Stimulated activated CD4-positive, alpha-beta T cell treated with anti-CD3 and anti-CD28 coated beads, TNF-alpha, amount 100 ng/mL, for 4 hours (primary cell): ENCODE measurements at places on chromosomes 6 and 20.

GRCh38 chr20:62616728-62617621 is 25.3 kb upstream of the SLCO4A1 start:
- DNase-seq = peak; percentile 46

DNA sequence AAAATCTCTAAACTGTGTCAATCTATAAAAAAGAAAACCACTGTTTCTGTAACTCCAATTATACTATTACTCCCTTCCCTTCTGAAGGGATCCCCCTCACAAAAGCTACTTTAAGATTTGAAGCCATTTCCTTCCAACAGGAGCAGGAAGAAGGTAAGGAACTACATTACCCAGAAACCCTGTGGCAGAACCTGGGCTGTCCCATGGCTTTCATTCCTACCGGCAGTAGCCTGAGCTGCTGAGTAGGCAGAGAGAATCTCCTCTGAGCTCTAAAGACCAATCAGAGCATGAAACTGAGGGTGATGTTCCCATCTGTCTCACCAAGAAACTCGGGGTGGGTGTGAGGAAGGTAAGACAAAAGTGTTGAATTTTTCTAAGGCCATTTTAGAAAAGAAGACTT is 108.0 kb upstream of the LRFN2 start:
- no peak for DNase-seq

GRCh38 chr6:93858213-93858612 is 438.9 kb upstream of the EPHA7 start:
- no peak for DNase-seq

DNA sequence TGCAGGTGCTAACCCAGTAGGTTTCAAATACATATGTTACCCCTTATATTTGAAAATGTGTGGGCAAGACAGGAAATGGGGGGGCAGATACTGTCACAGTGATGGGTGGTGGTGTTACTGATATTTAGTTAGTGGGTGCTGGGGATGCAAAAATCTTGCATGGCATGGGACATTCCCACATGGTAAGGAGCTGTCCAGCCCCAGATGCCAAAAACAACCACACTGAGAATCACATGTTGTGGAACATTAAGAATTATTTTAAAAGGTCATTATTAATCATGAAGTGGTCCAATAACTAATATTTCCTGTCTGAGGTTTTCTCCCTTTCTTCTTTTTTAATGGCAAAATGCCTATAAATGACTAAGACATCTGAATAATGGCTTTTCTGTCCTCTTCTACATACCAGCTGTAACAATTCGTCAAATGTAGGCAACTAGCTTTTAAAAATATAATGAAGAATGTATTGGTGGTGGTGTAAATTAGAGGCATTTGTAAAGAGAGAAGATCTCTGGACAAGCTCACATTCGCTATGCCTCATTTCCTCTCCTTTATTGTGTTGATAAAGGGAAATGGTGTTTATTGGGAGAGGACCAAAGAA is 57.3 kb upstream of the SLC35B3 start:
- DNase-seq = no peak

DNA sequence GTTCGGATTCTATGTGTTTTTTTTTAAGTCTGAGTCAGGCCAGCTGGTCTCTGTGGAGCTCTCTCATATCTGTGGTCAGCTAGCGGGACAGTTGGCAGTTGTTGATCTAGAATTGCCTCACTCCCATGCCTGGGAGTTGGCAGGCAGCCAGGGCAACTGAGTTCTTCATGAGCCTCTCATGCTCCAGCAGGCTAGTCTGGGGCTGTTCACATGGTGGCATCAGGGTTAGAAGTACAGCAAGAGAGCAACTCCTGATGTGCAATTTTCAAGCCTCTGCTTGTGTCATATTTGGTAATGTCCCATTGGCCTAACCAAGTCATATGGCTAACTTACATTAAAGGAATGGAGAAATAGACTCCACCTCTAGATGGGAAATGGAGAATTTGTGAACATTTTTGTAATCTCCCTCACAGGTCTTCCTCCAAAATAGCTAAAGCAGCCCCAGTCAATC is 6.7 kb upstream of the IFT52 start:
- no peak for DNase-seq

- no peak for DNase-seq
These were observed 8.3 kb downstream of the BAK1 start for GRCh38 chr6:33571637-33572316.

DNA sequence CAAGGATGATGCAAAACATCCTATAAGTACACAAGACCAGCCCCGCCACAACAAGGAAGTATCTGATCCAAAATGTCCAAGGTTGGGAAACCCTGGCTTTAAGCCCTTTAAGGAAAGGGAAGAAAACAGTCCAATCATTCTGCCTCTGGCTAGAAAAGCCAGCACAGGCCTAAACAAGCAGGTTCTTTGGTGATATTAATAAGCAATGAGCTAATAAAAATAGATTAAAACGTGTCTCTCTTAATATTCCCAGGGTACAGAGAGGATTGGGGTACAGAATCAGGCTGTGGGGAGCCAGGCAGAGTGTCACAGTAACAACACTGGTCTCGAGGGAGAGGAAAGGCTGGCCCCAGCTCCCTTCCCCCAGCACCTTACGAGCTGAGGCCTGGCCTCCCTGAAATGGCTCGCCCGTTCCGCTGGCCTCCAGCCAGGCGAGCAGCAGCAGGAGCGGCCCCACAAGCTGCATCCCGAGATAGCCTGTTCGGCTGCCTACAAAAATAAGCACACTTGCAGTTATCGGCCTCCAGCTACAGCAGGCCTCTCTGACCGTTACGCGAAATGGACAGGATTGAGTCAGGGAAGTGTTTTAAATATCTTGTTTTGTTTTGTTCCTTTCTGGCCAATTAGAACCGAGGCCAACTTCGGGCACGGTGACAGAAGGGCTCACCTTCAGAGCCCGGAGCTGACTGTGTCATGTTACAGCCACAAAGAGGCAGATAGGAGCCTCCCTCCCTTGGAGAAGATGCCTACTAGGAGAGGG is 4.0 kb upstream of the ZMYND8 start:
- no peak for DNase-seq

- DNase-seq = no peak
These were observed 59.9 kb upstream of the BHLHE23 start for GRCh38 chr20:63066506-63067265.
